ENCODE measurements at places on chromosomes 2 and 18. TPM values are rescaled to one million over a fixed set of nuclear protein-coding genes. Genes with fewer than 3 reads are reported as not detected.

- peaks cover 26% of the 10 kb centered on the region for H3K4me1 ChIP-seq
- no peaks in the 10 kb centered on the region for H3K27me3 ChIP-seq
- no peak overlapping the region for H3K27ac ChIP-seq
- no peak for DNase-seq
- no peak overlapping the region for H3K4me3 ChIP-seq
Measured at GRCh38 chr2:30366199-30366691, 80.8 kb upstream of the LCLAT1 start.

GRCh38 chr18:75070625-75071483 lies 138.1 kb downstream of the PTGR3 start:
- H3K27me3 ChIP-seq: no peaks in the 10 kb centered on the region
- peak; percentile 67 for DNase-seq
- H3K4me1 ChIP-seq: peaks cover 34% of the 10 kb centered on the region
- H3K36me3 ChIP-seq: no peaks in the 10 kb centered on the region
- H3K4me3 ChIP-seq: peak overlapping the region; percentile 61
- H3K27ac ChIP-seq: peak overlapping the region; percentile 66

DNA sequence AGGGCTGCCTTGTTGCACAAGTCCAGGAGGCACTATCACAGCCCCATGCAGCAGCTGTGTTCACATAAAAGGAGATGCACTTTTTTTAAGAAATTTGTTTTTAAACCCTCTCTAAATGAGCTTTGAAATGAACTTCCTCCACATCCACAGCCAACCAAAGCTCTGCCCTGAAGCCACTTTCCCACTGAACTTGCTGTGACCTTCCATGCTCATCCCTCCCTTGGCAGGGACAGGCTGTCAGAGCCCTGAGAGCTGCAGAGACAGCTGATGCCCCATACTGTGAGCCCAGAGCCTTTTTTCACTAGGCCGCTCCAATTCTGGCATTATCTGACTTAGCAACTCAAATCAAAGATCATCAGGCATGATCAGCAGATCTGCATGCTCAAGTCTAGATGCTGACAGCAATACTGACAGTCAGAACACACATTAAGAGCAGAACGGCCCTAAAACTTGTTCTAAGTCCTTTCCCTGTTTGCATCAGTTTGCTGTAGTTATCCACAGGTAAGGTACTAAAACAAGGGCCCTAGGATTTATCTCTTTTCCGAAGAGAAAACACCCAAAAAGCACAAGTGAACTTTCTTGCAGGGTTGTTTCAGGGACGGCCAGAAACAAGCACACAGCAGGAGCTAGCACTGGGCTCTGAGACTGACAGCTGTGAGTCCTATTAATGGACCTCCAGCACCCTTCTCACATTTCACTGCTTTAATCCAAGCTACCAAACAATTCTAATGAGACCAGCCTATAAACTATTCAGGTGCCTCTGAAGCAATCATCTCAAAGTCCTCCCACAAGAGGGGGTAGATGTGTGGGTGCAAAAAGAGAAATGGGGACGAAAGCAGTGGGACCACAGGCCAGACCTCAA lies 34.9 kb downstream of the RNU4ATAC start:
- no peaks in the 10 kb centered on the region for H3K4me1 ChIP-seq
- DNase-seq: no peak
- H3K27ac ChIP-seq: no peak overlapping the region
- H3K36me3 ChIP-seq: no peaks in the 10 kb centered on the region
- H3K27me3 ChIP-seq: no peaks in the 10 kb centered on the region

The ZNF804A gene
- total RNA-seq: not detected

GRCh38 chr2:238777369-238778067 lies 70.4 kb upstream of the TWIST2 start:
- no peak overlapping the region for H3K4me3 ChIP-seq
- H3K36me3 ChIP-seq: no peaks in the 10 kb centered on the region
- DNase-seq: no peak
- H3K4me1 ChIP-seq: no peaks in the 10 kb centered on the region

DNA sequence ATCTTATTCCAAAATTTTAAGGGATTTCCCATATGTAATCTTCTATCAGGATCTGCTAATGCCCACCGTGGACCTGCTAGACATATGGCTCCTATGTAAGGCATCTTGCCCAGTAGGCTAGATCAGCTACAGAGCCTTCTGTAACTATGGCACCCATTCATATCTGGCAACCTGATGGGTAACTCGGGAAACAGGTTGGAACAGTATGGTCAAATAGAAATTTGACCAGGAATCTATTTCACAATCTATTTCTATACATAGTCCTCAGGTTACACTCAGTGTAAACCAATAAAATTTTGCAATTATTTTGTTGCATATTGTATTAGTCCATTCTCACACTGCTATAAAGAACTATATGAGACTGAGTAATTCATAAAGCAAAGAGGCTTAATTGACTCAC lies 93.3 kb downstream of the ST6GAL2 start:
- no peak overlapping the region for H3K27ac ChIP-seq
- DNase-seq: no peak
- no peaks in the 10 kb centered on the region for H3K36me3 ChIP-seq
- no peaks in the 10 kb centered on the region for H3K27me3 ChIP-seq
- H3K4me1 ChIP-seq: no peaks in the 10 kb centered on the region

DNA sequence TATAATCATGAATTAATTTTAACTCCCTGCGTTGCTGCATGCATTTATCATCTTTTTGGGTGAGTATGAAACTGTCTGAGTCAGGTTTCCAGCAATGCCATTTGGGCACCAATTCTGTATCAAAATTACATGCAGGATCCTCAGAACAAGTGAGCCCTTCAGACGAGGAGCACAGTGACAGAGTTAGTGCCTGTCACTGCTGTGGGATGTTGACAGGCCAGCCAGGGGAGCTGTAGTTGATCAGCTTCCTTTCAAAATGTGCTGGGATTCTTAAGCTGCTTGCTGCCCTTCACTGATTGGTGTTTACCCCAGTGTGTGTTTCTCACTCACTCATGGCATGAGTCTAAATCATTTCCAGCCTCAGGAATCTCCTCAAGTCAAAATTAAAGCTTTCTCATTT lies 109.2 kb downstream of the TPGS2 start:
- H3K27ac ChIP-seq: no peak overlapping the region
- DNase-seq: no peak
- H3K4me1 ChIP-seq: no peaks in the 10 kb centered on the region
- H3K27me3 ChIP-seq: peaks cover 2% of the 10 kb centered on the region
- H3K36me3 ChIP-seq: no peaks in the 10 kb centered on the region

GRCh38 chr2:59922450-59922849 lies 631.0 kb downstream of the BCL11A start:
- H3K27me3 ChIP-seq: no peaks in the 10 kb centered on the region
- no peak overlapping the region for H3K27ac ChIP-seq
- no peak for DNase-seq

DNA sequence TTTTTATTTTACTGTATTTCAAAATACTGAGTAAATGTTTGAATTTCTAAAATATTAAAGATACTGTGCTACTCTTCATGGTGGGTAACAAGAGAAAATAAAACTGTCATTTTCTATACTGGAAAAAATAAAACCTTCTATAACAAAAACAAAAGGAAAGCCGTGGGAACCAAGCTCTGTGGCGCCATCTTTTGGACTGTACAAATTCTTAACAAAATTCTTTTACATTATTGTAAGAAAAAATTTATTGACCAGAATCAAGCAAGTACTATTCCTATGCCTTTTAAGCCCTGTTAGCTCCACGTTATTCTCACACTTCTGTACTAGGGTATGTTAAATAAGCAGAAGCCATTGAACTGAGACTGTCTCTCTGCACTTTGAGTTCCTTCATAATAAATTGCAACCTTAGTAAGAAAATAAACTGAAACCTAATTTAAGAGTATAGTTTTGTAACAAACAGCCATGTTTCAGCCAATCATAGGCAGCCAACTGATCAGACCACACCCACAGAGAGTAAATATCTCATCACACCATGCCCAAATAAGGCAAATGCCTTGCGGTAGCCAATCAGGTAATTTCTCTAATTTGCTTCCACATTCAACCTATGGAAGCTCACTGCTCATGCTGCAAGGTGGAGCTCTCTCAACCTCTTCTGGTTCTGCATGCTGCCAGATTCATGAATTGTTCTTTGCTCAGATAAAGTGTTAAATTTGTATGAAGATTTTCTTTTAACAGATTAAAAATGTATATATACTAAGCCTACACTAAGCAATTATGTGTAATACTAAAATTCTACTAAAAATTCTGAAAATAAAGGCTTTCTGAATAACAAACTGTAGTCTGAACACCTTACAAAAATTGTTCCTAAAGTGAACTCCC lies 42.2 kb downstream of the HIBCH start:
- no peaks in the 10 kb centered on the region for H3K36me3 ChIP-seq
- no peaks in the 10 kb centered on the region for H3K27me3 ChIP-seq
- H3K27ac ChIP-seq: no peak overlapping the region

DNA sequence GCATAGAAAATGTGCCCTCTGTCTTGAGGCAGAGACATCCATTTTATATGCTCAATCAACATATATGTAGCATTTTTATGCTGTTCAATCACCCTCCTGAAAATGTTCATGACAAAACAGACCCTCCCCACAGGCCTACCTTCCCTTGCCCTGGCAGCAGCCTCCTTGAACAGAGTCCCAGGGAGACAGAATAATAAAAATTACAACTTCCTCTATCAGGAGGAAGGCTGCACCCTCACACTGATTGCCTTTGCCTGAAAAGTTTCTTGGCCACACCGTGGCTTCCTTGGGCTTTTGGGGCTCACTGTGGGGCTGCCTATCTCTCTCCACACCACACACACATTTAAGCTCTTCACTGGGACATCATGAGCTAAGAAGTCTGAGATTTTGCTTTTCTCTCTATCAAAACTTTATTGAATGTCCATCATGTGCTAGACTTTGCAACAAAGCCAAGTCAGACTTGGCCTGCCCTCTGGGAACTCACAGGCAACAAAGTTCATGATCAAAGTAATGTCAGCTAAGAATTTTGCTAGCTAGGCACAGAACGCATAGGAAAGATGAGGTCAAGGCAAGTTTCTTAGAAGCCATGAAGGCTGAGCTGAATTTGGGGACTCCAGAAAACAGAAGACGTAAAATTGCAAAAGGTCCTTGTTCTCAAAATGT lies 101.6 kb downstream of the BCL2L11 start:
- no peak overlapping the region for H3K4me3 ChIP-seq
- no peak overlapping the region for H3K27ac ChIP-seq
- no peaks in the 10 kb centered on the region for H3K4me1 ChIP-seq

The GNLY gene
- 9.0 TPM for total RNA-seq

GRCh38 chr2:197985029-197985638 lies 180.7 kb downstream of the PLCL1 start:
- H3K27me3 ChIP-seq: no peaks in the 10 kb centered on the region
- DNase-seq: no peak
- no peaks in the 10 kb centered on the region for H3K4me1 ChIP-seq
- H3K27ac ChIP-seq: no peak overlapping the region
- H3K36me3 ChIP-seq: no peaks in the 10 kb centered on the region

GRCh38 chr18:51196118-51196810 lies 1.2 kb downstream of the MEX3C start:
- no peaks in the 10 kb centered on the region for H3K27me3 ChIP-seq
- H3K4me1 ChIP-seq: peaks cover 40% of the 10 kb centered on the region
- H3K36me3 ChIP-seq: no peaks in the 10 kb centered on the region
- peak overlapping the region; percentile 74 for H3K4me3 ChIP-seq
- peak overlapping the region; percentile 85 for H3K27ac ChIP-seq

The CFAP53 gene
- 0.49 TPM for total RNA-seq

DNA sequence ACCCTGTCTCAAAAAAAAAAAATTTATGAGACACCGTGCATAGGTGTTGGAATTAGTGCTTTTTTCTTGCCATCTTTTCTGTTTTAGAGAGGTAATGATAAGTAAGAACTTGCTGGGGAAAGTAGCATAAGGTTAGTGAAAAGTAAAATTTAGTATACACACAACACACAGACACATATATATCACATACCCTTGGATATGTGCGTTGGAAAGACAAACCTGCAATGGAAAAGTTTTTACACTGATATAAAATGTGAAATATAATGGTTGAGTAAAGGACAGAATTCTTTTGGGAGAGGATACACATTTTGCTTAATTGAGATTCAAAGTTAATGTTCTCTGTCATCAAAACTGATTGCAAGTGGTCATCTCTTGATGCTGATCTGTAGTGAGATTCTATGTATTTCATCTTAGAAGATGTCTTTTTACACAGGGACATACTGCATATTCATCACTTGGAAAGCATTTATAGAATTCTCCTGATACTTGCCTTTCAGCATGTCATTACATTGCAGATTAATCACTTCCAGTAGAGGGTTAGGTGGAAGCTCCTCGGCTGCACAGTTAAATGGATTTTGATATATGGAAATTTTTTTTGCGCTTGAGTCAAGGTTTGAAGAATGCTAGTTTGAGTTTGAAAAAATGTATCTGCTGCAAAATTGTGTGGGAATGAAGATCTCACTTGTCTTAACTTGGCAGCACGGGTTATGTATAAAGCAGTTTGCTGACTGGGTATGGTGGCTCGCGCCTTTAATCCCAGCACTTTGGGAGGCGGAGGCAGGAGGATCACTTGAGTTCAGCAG lies 13.5 kb downstream of the PPP1CB start:
- H3K36me3 ChIP-seq: no peaks in the 10 kb centered on the region
- no peaks in the 10 kb centered on the region for H3K27me3 ChIP-seq
- H3K27ac ChIP-seq: no peak overlapping the region
- no peak for DNase-seq

DNA sequence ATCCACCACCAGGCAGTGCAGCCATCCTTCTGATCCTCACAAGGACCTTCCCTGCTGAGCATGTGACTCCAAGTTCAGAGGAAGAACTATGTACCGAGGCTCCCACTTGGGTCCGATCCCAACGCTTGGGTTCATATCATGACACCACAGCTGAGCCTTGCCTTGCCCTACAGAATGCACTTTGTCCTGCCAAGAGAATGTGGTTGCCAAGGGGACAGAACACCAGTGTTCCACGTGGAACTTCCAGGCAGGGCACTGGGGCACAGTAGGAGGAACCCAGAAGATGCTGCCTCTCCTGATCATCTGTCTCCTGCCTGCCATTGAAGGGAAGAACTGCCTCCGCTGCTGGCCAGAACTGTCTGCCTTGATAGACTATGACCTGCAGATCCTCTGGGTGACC lies at the start of gene TEX51:
Gene TEX51 (plus strand): TSS at position 255 of the 400 bp plus-strand sequence. CDS start 29 bp downstream, at position 284.
- H3K27me3 ChIP-seq: no peaks in the 10 kb centered on the region
- no peak within 1 kb of the TSS for H3K4me3 ChIP-seq
- H3K4me1 ChIP-seq: no peaks in the 10 kb centered on the region
- H3K36me3 ChIP-seq: no peaks in the 10 kb centered on the region
- no peak for DNase-seq

The TMEM182 gene
- 3.8 TPM for total RNA-seq

- no peaks in the 10 kb centered on the region for H3K4me1 ChIP-seq
- H3K36me3 ChIP-seq: no peaks in the 10 kb centered on the region
- DNase-seq: no peak
- H3K27ac ChIP-seq: no peak overlapping the region
- H3K27me3 ChIP-seq: no peaks in the 10 kb centered on the region
Measured at GRCh38 chr2:32663864-32664263, 36.0 kb downstream of the TTC27 start.

- no peaks in the 10 kb centered on the region for H3K27me3 ChIP-seq
- DNase-seq: no peak
- H3K36me3 ChIP-seq: peaks cover 5% of the 10 kb centered on the region
- H3K27ac ChIP-seq: no peak overlapping the region
Measured at GRCh38 chr2:174461221-174461620, 25.6 kb downstream of the GPR155 start.

- no peaks in the 10 kb centered on the region for H3K27me3 ChIP-seq
- no peaks in the 10 kb centered on the region for H3K36me3 ChIP-seq
- DNase-seq: no peak
- H3K4me3 ChIP-seq: no peak overlapping the region
- H3K27ac ChIP-seq: no peak overlapping the region
Measured at GRCh38 chr2:177161741-177162460, 50.7 kb upstream of the HNRNPA3 start.
